Esophagus muscularis mucosa (tissue), 4 donors: ENCODE measurements at places on chromosomes 2 and 18. TPM values are rescaled to one million over a fixed set of nuclear protein-coding genes. Genes with fewer than 3 reads are reported as not detected.

The ANKRD36C gene
- 14.1 TPM for total RNA-seq

DNA sequence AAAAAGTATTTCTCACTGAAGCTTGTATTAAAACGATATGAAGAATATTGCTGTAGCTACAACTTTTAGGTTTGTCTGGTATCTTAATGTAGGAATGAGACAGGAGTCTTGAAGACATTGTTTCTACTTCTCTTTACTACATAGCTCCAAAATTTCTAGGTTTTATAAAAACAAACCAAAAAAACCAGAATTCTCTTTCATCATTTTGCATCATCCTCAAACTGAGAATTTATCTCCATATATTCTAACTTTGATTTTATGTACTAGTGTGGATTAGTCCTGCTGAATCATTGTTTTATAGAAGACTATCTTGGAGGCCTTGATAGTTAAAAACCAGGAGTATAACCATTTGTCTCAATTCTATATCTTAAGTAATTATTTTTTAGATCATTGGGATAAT lies 100.2 kb downstream of the ICA1L start:
- no peak for DNase-seq

The DUSP2 gene
- 1.2 TPM for total RNA-seq

DNA sequence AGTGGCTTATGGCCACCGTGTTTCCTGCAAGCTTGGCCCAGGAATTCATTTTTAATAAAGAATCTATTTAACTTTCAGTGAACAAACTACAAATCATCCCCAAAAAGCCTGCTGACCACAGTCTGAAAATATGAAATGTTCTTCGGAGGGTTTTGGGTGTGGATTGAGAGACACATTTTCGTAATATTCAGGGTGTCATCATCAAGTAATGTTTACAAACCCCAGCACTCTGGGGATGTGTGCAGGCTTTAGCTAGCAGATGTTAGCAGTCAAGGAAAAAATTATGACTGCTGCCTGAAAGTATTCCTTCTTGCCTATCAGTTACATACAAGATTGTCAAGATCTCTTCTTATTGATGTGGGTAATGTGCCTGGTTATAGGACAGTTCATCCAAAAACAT lies 143.9 kb upstream of the FN1 start:
- DNase-seq: no peak

DNA sequence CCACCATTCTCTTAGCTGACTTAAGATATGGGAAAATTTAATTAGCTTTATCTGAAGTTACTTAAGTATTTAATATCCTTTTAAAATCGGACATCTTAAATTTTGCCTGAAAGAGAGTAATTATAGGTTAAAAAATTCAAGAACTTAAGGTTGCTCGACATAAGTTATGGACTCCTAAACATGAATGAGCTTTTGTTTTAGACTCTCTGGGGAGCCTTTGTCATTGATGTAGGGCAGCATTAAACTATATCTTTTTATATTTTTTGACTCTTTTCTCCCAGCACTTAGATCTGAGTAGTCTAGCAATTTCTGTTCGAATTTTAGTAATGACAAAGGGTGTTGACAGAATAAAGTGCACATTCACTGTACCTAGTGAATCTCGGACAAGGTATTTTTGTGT lies 4.7 kb downstream of the PHLPP1 start:
- DNase-seq: no peak

GRCh38 chr2:70627211-70627898 lies 73.7 kb upstream of the TGFA start:
- DNase-seq: no peak

The SPDYA gene
- 0.33 TPM for total RNA-seq

DNA sequence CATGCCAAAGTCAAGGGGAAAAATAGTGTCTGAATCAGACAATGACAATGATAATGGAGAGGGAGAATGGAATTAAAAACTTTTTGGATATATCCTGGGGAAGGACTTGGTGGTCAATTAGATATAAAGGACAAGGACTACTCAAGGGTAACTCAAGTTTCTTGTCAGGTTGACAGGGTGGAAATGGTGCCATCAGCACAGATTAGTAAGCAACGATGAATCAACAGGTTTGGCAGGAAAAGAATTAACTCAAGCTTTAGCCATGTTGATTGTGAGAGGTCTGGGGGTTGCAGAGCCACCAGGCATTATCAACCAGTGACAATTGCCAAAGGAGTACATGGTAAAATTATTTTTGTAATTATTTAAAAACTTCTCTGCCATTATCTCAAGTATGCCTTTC lies 35.8 kb upstream of the SPATS2L start:
- DNase-seq: peak; percentile 19

- DNase-seq: no peak
Observed at GRCh38 chr2:45859682-45860081, 208.2 kb downstream of the PRKCE start.

- DNase-seq: no peak
Observed at GRCh38 chr2:42167458-42167857, 1.7 kb upstream of the EML4 start.

The DYTN gene
- not detected for total RNA-seq

GRCh38 chr2:153595939-153596338 lies 117.4 kb upstream of the RPRM start:
- DNase-seq: no peak

The ANKRD30BL gene
- total RNA-seq: not detected

The TMEM200C gene
- total RNA-seq: under 0.01 TPM

GRCh38 chr18:11400703-11401102 lies 208.7 kb upstream of the SLC35G4 start:
- no peak for DNase-seq

DNA sequence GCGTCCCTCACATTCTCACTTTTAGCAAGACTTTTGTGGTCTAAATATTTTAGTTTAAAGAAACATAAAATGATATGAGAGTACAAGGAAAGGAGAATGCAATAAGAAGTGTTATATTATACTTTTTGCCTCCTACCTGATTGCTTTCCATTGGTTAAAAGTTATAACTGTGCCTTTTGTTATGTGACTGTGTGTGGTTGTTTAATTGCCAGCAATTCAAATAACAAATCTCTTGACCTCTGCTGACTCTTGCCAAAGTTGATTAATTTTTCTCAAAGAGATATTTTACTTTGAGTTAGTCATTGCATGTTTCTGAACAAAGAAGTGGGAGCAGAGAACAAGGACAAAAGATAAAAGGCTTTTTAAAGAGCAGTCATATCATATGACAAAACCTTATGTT lies 599.5 kb downstream of the SUCLG1 start:
- DNase-seq: no peak

DNA sequence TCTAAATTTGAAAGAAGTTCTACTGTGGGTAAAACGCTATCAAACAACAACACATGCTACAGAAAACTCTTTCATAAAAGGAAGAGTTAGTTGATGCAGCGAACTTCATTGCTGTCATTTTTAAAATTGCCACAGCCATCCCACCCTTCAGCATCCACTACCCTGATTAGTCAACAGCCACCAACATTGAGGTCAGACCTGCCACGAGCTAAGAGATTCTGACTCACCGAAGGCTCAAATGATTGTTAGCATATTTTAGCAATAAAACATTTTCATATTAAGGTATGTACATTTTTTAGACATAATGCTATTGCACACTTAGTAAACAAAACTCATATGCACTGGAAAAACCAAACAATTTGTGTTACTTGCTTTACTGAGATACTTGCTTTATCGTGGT lies 347.1 kb downstream of the CLIP4 start:
- no peak for DNase-seq

The FER1L5 gene
- not detected for total RNA-seq

- no peak for DNase-seq
Observed at GRCh38 chr2:172397148-172397834, 30.1 kb upstream of the ITGA6 start.

GRCh38 chr2:168470320-168471162 lies 14.5 kb downstream of the CERS6 start:
- DNase-seq: no peak

DNA sequence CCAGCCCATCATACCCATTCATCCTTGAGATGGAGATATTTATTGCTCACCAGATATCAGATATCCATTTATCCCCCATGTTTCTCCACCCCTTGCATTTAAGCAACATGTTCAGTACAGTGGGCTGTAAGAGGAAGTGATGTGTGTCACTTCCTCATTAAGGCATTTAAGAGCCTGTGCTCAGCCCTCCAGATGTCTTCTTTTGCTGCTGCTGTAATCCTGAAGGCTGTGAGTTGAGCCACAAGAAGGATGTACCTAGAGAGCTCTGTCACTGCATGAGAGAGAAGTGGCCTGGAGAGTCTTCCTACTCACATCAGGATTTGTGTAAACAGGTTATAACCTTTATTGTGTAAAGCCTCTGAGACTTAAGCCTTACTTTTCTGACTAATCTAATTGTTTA lies 151.8 kb upstream of the UNC80 start:
- no peak for DNase-seq
